G401 (cell line): ENCODE measurements at places on chromosomes 4 and X.

DNA sequence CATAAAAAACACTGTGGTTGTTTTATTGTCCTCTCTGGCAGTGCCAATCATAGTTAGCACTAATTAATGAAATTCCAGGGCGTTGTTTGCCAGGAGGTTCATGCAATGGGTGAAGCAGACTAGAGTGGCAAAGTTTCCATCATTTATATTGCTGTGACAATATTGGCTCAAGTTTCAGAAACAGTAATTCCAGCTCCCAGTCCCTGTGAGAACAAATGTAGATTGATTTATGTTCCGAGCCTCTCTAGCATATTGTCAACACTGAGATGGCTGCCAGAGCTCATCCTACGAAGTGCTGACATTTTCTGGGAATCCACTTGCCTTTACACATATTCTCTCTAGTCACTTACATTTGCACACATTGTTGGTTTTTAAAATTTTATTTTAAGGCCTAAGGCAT is 440.0 kb upstream of the IGFBP7 start:
- DNase-seq = no peak

DNA sequence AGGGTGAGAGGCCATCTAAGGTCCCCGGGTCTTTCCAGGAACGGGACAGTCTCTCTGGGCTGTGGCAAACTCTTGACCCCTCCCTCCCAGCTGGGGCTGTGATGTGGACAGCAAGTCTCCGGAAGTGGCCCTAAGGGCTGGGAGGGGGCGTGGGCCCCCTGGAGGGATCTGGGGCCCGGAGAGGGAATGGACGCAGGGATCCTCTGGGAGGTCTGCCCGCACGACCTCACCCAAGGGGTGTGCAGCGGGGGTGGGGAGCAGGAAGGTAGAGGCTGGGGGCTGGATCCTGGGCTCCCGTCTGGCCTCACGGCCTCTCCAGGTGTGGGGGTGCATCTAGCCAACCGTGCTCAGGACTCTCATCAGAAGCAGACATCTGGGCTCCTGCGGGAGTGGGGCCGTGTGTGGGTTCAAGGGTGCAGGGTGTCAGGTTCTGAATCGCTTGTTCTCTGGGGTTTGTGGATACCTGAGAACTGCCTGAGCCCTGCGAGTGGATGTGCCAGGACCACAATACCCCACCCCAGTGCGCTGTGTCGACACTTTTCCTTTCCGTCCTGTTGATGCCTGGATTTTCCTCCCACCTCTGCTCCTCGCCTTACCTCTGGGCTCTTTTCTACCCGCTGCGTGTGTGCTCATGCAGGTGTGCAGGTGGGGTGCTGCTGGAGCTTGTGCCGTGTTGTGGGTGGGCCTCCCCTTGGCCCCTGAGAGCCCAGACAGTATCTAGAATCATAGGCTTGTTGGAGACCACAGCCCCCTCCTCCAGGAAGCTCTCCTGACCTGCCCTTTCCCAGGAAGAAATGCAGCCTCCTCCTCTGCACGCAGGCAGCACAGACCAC is 915 bp downstream of the CPZ start:
- DNase-seq = no peak

DNA sequence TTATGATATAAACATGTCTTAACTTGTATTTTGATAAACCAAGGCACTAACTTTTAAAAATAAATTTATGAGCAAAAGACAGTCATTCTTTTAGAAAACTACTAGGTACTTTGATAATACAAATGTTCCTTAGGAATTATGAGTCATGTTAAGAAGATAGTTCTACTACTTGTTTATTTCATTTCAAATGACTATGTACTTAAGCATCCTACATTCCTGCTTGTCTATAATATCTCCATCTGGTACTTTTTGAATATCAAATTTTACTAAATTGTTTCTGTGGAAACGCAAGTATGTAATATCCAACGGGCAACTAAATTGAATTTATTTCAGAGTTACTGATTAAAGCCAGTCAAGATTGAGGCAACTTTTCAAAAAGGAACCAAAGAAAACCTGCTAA is 61.8 kb downstream of the CAMK2D start:
- no peak for DNase-seq

- no peak for DNase-seq
Observed at GRCh38 chrX:18753631-18754030, 46.2 kb downstream of the PPEF1 start.

DNA sequence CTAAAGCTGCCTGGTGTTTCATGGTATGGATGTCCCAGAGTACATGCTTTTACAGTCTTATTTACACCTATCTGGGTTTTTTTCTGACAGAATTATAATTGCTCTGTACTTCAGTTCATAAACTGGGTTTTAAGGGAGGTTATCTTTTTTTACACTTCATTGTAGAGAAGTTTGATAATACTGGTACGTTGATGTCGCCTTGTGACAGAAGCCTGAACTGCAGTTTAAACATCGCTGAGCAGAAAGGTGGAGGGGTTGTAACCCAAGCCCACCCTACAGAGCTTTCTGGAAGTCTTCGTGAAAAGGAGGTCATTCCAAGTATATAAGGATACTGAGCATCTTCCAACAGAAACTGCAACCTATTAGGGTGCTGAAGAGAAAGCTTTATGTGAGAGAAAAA is 46.4 kb downstream of the BEX1 start:
- DNase-seq = no peak

DNA sequence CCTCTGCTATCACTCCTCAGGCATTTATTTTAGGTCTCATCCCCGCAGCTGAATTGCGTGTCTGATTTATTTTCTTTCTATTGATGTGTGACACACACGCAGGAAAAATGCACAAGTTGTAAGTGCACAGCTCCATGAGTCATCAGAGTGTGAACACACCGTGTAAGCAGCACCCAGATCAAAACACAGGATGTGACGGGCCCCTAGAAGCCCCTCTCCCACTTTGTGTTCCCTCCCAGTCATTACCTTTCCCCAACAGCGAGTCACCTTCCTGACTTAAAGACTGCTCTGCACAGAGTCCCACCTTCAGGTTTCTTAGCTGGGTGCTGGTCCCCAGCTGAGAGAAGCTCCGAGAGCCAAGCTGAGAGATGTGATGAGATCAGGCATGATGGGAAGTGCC is 436.7 kb downstream of the MID1IP1 start:
- no peak for DNase-seq

DNA sequence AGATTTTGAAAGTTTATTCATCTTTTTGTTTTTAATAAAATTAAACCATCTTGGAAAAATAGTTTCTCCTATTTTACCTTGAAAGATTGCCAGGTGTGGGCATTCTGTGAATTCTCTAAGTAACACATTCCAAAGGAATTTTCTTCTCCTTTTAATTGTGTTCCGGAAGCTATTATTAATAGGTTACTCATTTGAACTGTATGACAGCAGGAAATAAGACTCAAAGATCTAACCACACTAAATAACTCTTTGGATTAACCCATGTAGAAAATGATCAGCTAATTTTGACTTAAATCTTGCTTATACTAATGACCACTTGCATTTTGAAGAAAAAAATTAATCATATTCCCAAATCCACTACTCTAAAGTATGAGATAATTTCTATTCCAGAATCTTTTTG is 17.6 kb upstream of the CCNI start:
- DNase-seq = no peak

- no peak for DNase-seq
Observed at GRCh38 chrX:15834053-15834452, 20.6 kb downstream of the AP1S2 start.

- no peak for DNase-seq
Observed at GRCh38 chrX:84710611-84711010, 208.4 kb upstream of the HDX start.

- DNase-seq = no peak
Observed at GRCh38 chr4:77797239-77797638, 21.9 kb downstream of the CNOT6L start.

GRCh38 chr4:100721077-100721476 is 203.3 kb upstream of the EMCN start:
- peak; percentile 91 for DNase-seq

GRCh38 chr4:6595897-6596537 is 21.0 kb downstream of the MAN2B2 start:
- DNase-seq = no peak

- no peak for DNase-seq
Observed at GRCh38 chr4:81179326-81179725, 35.7 kb downstream of the PRKG2 start.

DNA sequence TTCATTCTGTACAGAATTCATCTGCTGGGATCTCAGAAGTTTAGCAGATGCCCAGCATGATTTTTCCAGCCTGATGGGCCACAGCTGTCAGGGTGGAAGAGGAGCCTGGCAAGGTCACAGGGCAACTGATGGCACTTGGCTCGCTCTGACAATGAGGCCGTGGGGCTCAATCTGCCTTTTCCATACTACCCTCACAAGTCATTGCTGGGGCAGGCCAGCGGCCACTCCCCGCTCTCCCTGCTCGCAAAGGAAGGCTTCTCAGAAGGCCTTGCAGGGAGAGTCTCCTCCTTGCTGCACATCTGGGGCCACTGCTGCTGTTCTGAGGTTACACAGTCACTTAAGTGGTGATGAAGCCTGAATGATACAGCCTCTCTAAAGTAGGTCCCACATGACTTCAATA is 349.1 kb downstream of the NR3C2 start:
- DNase-seq = no peak

GRCh38 chr4:31351695-31352094 is 631.5 kb downstream of the PCDH7 start:
- no peak for DNase-seq

- no peak for DNase-seq
Observed at GRCh38 chrX:111329370-111329769, 59.1 kb upstream of the CAPN6 start.

GRCh38 chrX:9516635-9517034 is 51.8 kb downstream of the TBL1X start:
- DNase-seq = no peak

DNA sequence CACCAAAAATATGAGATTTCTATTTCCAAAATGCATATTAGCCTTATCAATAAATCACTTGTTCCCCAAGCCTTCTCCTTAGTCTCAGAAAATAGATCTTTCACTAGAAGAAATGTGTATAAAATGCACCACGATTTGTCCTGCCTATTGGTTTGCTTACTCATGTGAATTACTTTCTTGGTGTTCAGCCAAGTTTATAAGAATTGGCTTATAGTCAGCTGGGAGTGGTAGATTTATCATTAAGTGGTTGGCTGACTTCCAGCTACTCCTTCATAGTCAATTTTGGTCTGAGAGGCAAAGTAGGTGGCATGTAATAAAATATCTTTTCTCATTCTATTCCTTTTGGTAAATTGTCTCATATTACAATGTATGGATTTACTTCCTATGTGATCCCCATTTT is 1.3 kb downstream of the SULT1E1 start:
- DNase-seq = no peak

DNA sequence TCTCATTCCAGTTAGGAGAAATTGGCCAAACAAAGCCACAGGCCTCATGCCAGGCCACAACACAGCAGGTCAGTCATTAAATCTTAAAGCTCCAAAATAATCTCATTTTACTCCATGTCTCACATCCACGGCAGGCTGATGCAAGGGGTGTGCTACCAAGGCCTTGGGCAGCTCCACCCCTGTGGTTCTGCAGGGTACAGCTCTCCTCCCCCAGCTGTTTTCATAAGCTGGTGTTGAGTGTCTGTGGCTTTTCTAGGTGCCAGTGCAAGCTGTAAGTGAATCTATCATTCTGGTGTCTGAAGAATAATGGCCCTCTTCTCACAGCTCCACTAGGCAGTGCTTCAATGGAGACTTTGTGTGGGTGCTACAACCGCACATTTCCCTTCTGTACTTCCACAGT is 949.2 kb downstream of the TECRL start:
- DNase-seq = no peak

GRCh38 chrX:38435130-38435529 is 82.7 kb downstream of the OTC start:
- DNase-seq = no peak

GRCh38 chrX:6782831-6783230 is 247.9 kb upstream of the VCX3A start:
- no peak for DNase-seq

- peak; percentile 44 for DNase-seq
Observed at GRCh38 chr4:95317085-95317793, 231.5 kb downstream of the UNC5C start.

DNA sequence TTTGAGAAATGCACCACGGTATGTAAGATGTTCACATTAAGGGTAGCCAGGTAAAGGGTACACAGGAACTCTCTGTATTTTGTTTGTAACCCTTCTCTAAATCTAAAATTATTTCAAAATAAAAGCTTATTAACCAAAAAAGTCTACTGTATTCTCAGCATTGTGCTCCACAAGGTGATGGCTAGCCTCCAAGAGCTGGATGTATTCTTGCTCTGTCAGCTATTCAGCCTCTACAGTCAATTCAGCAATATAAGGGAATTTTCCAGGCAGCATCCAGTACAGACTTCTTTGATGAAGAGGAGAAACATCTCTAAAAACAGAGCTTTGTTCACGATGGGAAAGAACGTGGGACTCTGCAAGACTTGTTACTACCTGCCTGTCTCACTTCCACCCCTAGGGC is 63.5 kb upstream of the MAOA start:
- DNase-seq = no peak
